ENCODE measurements at places on chromosomes 3 and 15. TPM values are rescaled to one million over a fixed set of nuclear protein-coding genes. Genes with fewer than 3 reads are reported as not detected.
A peak's percentile ranks its signal among the peaks of the same experiment; 100 is the strongest.

- DNase-seq = no peak
These were observed 118.2 kb downstream of the KLHL25 start for GRCh38 chr15:85676342-85677098.

DNA sequence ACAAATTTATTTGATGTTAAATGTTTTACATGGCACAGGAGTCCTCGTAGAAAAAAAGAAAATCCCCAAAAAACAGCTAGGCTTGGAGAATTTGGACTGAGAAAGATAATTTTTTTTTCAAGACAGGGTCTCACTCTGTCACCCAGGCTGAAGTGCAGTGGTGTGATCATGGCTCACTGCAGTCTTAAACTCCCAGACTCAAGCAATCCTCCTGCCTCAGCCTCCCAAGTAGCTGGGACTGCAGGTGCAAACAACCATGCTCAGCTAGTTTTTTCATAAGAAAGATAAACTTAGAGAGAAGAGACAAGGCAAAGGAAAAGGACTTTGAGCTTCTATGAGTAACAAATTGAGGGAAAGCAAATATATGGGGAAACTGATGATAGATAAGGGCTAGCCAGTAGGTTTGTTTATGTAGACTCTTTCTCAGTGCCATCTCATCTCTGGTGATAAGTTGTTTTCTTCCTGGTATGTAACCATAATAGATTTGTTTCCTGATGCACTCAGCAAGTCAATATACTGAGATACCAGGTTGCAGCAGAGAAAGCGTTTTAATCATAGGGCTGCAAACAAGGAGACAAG lies 13.1 kb upstream of the TRMT10C start:
- DNase-seq = no peak

- DNase-seq = peak; percentile 42
These were observed 568 bp upstream of the NCBP2 start for GRCh38 chr3:196942915-196943277.

- DNase-seq = no peak
These were observed 39.3 kb downstream of the CHCHD6 start for GRCh38 chr3:126743350-126743749.

DNA sequence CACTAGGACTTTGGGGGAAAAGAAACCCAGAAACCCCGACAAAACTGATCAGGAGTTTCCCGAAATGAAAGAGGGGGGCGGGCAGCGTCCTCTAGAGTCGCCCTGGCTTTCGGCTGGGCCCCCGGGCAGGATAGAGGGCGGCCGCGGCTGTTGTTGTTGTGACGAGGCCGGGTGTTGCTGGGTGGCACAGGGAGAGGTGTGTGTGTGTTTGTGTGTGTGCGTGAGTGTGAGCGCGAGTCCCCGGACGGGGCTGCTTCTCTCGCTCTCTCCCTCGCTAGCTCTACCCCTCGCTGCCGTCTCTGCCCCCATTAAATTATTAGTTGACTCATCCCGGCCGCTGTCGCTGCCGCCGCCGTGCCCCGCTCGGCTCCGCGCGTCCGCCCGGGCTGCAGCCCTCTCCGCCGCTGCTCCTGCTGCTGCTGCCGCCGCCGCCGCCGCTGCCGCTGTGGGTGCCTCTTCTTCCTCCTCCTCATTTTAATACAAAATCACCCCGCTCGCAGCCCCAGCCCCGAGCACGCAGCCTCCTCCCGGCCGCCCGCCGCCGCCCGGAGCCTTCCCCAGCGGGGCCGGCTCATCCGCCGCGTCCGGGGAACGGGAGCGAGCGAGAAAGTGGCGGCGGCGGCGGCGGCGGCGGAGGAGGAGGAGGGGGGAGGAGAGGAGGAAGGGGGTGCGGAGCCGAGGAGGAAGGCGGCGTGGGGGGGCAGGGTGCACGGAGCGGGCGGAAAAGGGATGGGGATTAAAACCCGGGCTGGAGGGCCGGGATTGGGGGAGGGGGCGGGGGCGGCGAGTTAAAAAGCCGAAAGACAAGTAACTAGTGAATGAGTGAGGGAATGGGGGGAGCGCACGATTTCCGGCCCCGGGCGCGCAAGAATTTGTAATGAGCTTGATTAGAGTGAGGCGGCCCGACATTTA lies at the start of gene SATB1:
Gene SATB1 (minus strand): TSS at position 611 of the 912 bp plus-strand sequence. CDS start 4,372 bp downstream, outside the sequence.
- DNase-seq = peak; percentile 30

GRCh38 chr15:40332113-40332781 lies 8.5 kb downstream of the CCDC9B start:
- no peak for DNase-seq

Gene SLC24A5
- total RNA-seq = not detected

Gene IL5RA
- total RNA-seq = not detected

Gene PROK2
- not detected for total RNA-seq

Measured in fibroblast of villous mesenchyme (primary cell).